Omental fat pad (tissue), 4 donors: ENCODE measurements at places on chromosomes 16 and 17.

GRCh38 chr16:71440669-71441347 is 1.0 kb downstream of the TLE7 start:
- DNase-seq: no peak

DNA sequence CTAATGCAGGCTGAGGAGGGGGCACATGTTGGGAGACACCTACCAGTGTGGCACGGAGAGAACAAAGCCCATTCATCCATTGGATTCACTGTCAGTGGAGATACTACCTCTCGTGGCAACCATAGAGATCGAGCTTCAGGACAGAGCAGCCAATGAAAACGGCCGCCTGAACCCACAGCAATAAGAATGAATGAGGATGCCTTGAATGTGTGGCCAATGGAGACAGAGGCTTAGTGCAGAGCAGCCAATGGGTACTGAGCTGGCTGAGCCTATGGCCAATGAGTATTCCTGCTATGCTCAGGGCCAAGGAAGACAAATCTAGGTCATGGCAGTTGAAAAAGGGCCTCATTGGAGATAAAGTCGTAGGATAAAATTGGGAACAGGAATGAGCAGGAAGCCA is 10.9 kb downstream of the ARHGEF15 start:
- DNase-seq: no peak

DNA sequence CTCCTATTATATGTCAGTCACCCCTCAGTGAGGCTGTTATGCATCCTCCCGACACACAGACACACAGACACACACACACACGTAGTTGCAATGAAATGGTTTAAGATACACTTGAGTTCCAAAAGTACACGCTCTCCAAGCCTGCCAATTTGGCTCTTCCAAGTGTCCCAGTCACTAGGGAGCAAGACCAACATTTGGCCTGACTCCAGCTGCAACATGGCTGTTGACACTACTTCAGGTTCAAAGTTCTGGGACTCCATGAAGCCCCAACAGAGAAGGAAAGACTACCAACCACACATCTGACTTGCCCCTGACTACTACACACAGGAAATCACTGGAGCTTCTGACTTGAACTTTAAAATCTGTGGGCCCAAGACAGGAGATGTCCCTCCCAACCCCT is 128.1 kb upstream of the KCNJ18 start:
- no peak for DNase-seq

DNA sequence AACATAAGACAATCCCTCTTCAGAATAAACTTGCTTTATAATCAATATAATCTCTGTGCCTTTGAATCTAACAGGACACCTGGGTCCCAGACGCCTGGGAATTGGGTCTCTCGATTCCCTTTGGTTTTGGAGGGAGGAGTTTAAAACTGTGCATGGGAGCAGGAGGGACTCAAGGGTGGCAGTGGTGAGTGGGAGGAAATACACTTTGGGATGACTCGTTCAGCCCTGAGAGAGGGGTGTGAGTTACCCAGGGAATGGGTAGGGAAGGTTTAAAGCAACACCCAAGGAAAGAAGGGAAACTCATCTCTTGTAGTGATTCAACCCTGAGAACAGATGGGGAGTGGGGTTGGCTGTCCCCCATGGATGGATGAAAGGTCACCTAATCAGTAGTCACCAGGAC is 1.6 kb downstream of the RANGRF start:
- no peak for DNase-seq

DNA sequence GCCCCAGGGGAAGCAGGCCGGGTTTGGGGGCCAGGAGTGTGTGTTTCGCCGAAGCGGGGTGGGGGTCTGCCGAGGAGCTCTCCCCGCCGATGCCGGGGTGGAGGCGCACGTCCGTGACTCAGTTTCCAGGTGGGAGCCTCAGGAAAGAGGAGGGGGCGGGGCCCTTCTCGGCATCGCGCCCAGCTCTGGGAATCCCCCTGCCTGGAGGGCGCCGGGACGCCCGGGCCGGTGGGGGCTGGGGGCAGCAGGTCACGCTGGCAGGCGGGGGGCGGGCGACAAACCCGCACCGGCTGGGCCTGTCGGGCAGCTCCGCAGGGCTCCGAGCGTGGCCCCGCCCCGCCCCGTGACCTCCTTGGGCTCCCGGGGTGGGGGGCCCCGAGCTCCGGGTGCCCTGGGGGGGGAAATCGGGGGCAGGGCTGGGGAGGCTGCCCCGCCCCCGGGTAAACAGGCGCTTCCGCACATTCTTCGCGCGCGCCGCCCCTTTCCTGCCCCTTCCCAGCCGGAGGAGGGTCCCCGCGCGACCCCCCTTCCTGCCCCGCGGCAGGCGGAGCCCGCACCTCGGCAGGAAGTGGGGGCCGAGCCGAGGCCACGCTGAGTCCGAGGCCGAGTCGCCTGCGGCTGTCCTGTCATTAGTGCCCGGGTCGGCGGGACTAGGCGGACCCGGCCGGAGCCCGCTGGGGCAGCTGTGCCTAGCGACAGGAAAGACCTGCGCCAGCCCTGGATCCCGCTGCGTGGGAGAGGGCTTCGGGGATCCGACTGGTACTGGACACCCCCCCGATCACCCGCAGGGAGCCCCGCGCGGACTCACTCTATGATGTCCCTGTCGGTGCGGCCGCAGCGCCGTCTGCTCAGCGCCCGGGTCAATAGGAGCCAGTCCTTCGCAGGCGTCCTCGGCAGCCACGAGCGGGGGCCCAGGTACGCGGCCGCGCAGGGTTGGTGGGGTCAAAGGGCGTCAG is 9.3 kb downstream of the RIPOR1 start:
- no peak for DNase-seq

DNA sequence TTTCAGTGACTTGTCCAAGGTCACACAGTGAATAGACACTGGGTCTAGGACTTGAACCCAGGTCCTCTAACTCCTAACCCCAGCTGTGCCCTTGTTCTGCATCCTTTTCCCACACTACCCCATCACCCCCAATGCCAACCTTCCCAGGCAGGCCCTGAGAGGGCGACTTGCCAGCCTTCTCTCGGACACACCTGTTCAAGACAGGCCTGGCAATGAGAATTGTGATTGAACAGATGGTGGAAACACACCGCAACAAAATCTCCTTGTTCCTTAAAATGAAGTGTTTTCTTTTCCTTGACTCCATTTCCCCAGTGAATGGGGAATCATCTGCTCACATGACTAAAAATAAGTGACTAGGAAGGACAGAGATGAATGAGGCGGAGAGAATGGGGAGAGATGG is 189.5 kb upstream of the ASIC2 start:
- DNase-seq: no peak

DNA sequence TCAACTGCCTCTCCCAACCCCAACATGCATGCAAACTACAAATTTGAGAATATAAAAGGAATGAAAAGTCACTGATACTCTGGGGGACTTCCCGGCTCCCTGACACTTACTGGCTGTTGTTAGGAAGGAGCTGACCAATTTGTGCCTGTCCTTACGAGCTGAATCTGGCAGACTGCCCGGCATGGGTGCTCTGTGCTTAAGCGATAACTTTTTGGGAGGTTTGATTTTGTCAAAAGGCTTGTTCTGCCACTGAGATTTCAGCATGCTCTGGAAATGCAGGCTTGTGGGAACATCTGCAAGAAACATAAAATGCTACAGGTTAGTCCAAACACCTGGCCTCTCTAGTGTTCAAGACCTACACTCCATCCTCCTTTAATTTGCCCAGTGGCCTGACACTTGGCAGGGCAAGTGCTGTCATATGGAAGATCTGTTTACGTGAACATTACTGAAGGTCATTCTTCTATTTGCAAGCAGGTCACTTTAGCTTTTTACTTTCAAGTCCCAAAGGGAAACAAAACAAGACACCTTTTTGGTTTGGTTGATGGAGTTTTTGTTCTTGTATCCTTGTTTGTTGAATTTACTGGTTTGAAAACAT is 40.6 kb downstream of the STH start:
- DNase-seq: no peak

DNA sequence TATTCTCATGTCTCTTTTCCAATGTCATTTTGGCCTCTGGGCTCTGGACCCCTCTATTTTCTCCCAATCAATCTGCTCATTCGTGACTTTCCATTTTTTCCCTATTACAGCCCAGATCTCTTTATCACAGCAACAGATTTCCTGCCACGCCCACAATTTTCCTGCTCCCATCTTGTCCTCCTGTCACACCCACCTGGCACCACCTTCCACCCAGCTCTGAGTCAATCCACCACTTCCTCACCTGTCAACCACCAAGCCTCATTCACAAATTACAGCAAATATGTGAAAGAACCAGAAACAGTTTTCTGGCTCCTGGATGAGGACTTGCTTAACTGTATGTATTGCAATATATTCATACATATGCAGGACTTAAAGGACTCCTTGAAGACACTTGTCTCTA is 311.3 kb downstream of the GRIN2A start:
- no peak for DNase-seq

DNA sequence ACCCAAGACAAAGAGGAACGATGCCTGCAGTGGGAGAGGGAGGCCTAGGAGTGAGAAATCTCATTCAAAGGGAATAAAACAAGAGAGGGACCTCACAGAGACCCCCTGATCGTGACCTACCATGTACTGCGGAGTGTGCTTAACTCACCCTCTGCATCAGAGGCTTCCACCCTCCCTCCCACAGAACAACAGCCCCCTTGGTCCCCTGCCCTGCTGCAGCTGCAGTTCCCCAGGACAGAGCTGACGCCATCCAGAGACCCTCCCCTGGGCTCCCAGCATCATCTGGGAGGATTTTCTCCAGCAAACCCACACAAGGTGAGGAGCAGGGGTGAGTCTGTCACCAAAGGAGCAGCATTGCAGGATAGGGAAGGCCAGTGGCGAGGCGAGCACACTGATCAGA is 39.8 kb downstream of the TLE7 start:
- no peak for DNase-seq

DNA sequence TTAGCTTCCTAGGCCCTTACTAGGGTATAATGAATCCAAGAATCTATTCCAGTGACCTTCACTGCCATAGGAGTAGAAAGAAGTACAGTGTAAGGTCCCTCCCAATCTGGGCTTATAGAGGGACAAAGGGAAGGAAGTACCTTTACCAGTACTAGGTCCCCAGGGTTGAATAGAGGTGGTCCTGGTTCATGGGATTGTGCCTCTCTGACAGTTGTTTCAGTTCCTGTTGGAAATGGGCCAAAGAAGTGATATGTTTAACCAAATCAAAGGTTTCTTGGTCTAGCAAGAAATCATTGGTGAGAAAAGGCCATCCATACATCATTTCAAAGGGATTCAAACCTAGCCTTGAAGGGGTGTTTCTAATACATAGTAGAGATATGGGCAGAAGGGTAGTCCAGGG is 16.0 kb upstream of the ZNHIT3 start:
- no peak for DNase-seq

- DNase-seq: no peak
Observed at GRCh38 chr17:26765860-26766709, 527.8 kb upstream of the WSB1 start.

- no peak for DNase-seq
Observed at GRCh38 chr16:80991792-80992430, 14.8 kb downstream of the CMC2 start.

GRCh38 chr17:4559139-4559791 is 1.1 kb downstream of the GGT6 start:
- DNase-seq: no peak

GRCh38 chr16:72927199-72928089 is 120.5 kb downstream of the ZFHX3 start:
- no peak for DNase-seq

GRCh38 chr16:8850279-8850885 is 18.4 kb downstream of the CARHSP1 start:
- DNase-seq: no peak

- no peak for DNase-seq
Observed at GRCh38 chr17:10600571-10600970, 51.1 kb upstream of the MYH2 start.

- DNase-seq: no peak
Observed at GRCh38 chr17:33902901-33903449, 352.1 kb upstream of the CCL2 start.

DNA sequence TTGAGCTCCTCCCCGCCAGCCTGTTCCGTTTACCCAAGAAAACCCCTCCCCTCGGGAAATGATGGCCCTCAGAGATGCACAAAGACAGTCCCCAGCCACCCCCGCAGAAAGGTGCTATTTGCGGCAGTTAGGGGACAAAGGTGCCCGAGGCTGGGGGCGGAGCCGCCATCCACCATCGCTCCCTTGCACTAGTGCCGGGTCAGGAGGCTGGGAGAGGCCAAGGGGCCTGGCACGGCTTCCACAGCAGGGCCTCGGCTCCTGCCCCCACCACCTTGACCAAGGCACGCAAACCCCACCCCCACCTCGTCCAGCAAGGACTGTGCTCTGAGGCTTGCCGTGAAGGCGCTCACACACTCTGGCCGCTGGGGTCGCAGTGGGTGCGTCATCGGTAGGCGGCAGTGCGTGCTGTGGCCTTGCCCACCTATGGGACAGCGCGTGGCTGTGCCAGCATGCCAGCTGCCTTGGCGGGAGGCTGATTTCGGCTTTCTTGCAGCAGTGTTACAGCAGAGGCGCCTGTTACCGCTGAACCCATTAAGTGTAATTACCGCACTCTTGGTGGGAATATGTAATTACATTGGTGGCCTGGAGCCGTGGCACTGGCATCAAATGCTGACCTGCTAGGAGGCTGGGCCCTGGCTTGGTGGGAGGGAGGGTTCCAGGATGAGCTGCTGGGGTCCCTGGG is 31.8 kb downstream of the TPSG1 start:
- no peak for DNase-seq

DNA sequence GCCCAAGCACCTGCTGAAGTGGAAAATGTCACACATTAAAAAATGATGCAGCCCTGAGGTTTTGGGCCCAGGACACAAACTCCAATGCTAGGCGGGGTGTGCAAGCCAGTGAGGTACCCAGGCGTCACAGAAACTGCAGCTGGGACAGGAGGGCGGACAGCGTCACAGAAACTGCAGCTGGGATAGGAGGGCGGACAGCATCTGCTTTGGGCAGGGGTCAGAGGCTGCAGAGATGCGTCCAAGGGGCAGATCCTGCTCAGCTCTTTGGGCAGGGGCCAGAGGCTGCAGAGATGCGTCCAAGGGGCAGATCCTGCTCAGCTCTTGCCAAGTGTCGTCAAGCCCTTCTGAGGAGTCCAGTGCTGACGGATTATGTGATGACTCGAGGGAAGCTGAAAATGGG is 43.9 kb upstream of the RCVRN start:
- no peak for DNase-seq

- DNase-seq: no peak
Observed at GRCh38 chr17:72928454-72929136, 163.9 kb downstream of the SLC39A11 start.

DNA sequence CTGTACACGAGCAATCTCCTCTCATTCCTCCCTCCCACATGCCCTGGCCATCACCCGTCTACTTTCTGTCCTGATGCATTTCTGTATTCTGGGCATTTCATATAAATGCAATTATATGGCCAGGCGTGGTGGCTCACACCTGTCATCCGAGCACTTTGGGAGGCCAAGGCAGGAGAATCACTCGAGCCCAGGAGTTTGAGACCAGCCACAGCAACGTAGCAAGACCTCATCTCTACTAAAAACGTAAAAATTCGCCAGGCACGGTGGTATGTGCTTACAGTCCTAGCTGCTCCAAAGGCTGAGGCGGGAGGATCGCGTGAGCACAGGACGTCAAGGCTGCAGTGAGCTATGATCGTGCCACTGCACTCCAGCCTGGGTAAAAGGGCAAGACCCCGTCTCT is 4.8 kb downstream of the MEAK7 start:
- DNase-seq: no peak

GRCh38 chr17:8857919-8858318 is 9.6 kb downstream of the PIK3R6 start:
- DNase-seq: no peak

GRCh38 chr16:30699615-30700099 is 686 bp downstream of the SRCAP start:
- DNase-seq: no peak

GRCh38 chr16:14249291-14250032 is 178.3 kb downstream of the MRTFB start:
- no peak for DNase-seq

GRCh38 chr16:46885960-46886763 is 2.0 kb downstream of the GPT2 start:
- DNase-seq: no peak
